Suprapubic skin (tissue), 4 donors: ENCODE measurements at places on chromosomes 2 and 18. TPM values are rescaled to one million over a fixed set of nuclear protein-coding genes. Genes with fewer than 3 reads are reported as not detected.

DNA sequence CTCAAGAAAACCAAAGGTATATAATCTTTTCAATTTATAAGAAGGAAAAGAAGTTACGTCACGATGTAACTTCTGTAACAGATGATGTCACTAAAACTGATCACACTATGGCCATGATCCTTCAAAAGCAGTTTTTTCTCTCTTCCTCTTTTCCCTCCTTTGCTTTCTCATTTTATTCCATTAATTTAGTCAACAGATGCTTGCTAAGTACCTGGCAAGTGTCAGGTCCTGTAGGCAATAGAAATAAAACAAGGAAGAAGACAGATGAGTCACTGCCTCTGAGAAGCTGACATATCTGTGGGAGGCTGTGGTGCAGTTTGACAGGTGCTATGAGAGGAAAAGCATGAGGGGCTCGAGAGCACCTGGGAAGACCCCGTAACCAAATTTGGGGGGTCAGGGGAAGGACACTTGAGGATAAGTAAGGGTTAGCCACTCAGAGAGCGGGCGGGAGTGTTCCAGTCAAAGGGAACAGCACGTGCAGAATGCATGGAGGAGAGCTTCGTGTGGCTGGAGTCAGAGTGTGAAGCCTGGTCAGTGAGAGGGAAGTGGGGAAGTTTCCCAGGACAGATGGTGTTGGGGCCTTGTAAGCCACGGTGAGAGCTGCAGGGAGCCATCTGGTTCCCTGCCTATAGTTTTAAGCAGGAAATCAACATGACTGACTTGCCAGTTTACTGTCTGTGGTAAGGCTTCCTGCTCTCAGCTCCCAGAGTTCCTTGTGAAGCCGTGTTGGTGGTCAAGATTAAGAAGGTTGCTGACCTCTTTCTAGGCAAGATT, 198.8 kb upstream of the FOSL2 start:
- H3K36me3 ChIP-seq: no peaks in the 10 kb centered on the region
- H3K4me3 ChIP-seq: no peak overlapping the region
- H3K27ac ChIP-seq: no peak overlapping the region

DNA sequence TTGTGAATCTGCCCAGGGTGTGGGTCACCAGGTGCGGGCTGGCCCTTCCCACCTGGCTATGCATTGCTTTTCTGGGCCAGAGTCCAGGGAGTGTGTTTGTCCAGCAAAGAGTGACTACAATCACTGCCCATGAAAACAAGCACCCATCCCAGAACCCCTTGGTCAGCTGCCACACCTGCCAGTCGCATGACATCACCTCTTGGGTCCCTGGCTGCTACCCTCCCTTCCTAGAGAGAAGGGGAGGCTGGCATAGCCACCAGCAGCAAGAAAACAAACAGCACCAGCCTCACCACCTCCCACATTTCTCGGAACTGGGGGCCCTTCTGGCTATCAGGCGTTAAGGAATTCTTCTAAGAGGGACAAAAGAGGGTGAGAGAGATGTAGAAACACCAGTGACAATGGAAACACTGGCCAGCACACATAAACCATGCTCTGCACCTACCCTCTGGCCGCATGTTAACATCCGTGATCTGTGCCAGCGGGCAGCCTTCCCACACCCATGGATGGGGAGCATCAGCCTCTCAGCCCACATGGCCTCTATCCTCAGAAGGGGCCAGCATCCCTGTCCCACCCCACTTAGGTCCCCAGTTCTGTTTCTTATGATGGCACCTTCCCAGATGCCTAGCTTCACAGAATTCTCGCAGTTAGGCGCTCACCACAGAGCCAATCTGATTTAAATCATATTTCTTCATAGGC, 109.7 kb upstream of the GLI2 start:
- H3K4me3 ChIP-seq: no peak overlapping the region
- peaks cover 6% of the 10 kb centered on the region for H3K4me1 ChIP-seq

DNA sequence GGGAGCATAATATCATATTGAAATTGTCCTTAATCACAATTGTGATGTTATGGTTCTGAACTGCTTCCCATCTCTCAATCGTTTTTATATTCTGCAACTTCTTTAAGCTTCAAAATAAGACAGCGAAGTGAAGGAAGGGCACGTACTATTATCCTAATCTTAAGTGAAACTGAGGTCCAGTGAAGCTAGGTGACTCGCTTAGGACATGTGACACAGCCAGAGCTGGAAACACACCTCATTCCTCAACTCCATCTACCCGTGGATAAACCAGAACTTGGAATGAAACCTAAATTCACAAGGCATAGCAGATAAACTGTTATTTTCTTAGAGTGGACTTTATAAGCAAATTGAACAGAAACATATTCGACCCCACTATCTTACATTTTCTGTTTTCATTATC, 191.2 kb upstream of the PXDN start:
- H3K36me3 ChIP-seq: no peaks in the 10 kb centered on the region
- H3K4me1 ChIP-seq: no peaks in the 10 kb centered on the region
- no peak for DNase-seq
- no peak overlapping the region for H3K4me3 ChIP-seq
- no peak overlapping the region for H3K27ac ChIP-seq
- H3K27me3 ChIP-seq: peaks cover 4% of the 10 kb centered on the region

DNA sequence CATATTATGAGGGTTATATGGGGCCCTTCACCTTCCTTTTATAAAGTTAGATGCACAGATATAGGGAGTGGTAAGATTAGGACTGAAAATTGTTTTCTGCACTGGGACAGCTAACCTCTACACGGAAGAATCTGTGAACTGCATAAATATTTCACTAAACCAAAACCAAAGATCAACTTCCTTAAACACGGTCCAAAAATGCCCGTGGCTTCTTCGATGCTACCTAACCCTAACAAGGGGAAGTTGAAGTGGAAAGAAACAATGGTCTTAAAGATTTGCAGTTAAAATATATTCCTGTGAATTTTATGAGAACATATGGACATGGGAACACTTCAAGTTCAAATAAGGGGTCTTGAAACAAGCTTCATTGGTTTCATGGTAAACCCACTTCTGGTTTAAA, 33.3 kb upstream of the PAX3 start:
- no peaks in the 10 kb centered on the region for H3K4me1 ChIP-seq
- H3K27ac ChIP-seq: no peak overlapping the region
- H3K4me3 ChIP-seq: no peak overlapping the region
- no peaks in the 10 kb centered on the region for H3K36me3 ChIP-seq
- DNase-seq: no peak

DNA sequence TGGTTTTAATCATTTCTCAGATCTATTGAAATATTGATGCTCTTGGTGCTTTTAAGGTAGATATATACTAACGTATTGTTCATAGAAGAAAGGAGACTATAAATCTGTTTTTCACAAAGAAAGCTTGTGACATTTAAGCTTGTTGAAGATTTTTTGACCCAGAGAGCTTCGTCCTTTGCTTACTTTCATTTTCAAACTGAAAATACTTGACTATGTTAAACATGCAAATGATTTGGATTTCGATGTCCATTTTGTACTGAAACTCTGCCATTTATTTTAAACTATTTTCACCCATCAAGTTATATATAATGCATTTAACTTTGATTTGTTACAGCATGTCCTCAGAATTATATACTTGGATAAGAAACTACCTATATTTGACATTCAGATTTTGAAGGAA, 85.2 kb downstream of the SLC4A10 start:
- H3K4me1 ChIP-seq: no peaks in the 10 kb centered on the region
- no peak overlapping the region for H3K4me3 ChIP-seq
- no peaks in the 10 kb centered on the region for H3K36me3 ChIP-seq
- H3K27me3 ChIP-seq: no peaks in the 10 kb centered on the region
- H3K27ac ChIP-seq: no peak overlapping the region

DNA sequence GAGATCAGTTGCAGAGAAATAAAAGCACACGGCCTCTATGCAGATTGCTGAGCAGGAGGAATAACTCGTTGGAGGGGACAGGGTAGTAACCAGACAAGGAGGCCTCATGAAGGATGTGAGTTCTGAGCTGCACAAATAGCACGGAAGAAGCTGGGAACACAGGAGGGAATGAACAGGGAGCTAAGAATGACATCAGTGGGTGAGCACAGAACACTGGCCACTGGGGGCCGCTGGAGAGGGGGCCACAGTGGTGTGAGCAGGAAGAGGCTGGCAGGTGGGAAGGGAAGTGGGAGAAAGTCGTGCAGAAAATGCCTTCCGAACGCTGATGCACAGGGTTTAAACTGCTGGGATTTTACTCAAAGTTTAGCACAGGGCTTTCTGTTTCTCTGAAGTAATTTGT, 61.0 kb downstream of the ZAP70 start:
- DNase-seq: no peak
- H3K4me3 ChIP-seq: no peak overlapping the region
- H3K4me1 ChIP-seq: no peaks in the 10 kb centered on the region
- no peaks in the 10 kb centered on the region for H3K27me3 ChIP-seq

GRCh38 chr2:139080244-139080643, 300.1 kb upstream of the NXPH2 start:
- no peak overlapping the region for H3K27ac ChIP-seq
- H3K4me3 ChIP-seq: no peak overlapping the region
- DNase-seq: no peak
- H3K4me1 ChIP-seq: no peaks in the 10 kb centered on the region
- H3K27me3 ChIP-seq: no peaks in the 10 kb centered on the region

GRCh38 chr2:8927510-8928455, 75.7 kb downstream of the MBOAT2 start:
- no peak overlapping the region for H3K27ac ChIP-seq
- no peaks in the 10 kb centered on the region for H3K36me3 ChIP-seq
- no peak overlapping the region for H3K4me3 ChIP-seq
- no peaks in the 10 kb centered on the region for H3K4me1 ChIP-seq
- DNase-seq: no peak
- no peaks in the 10 kb centered on the region for H3K27me3 ChIP-seq

- DNase-seq: no peak
- H3K4me3 ChIP-seq: no peak overlapping the region
- H3K36me3 ChIP-seq: peaks cover 96% of the 10 kb centered on the region
- no peak overlapping the region for H3K27ac ChIP-seq
- no peaks in the 10 kb centered on the region for H3K27me3 ChIP-seq
Observed at GRCh38 chr18:74511823-74512222, 15.7 kb downstream of the CNDP2 start.

DNA sequence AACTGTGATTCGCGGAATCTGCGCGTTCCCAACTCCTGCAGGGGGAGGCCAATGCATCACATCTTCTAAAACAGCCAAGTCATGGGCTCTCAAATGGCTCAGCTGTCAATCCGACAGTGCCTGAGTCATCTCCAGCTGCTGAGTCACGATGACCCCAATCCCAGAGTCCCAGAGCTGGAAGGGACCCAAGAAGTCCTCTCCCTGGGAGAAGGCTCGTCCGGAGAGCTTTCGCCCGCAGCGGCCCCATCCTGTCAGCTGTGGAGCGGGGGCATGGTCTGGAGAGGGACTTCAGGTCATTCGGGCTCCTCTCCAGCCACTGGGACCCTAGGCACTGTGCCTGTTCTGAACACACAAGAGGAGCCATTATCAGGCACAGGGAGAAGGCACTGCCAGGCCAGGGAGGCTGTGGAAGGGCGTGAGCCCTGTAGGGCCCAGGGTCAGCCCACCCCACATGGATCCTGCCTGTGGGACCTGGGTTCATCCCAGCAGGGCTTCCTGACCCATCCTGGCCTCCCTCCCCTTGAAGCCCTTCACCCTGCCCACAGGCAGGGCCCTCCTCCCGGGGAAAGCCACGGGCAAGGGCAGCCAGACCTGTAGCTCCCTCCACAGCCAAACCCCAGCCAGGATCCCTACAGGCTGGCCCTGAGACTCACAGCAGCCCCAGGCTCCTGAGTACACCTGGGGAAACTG, 47.6 kb upstream of the GPC1 start:
- H3K36me3 ChIP-seq: no peaks in the 10 kb centered on the region
- DNase-seq: no peak
- H3K27ac ChIP-seq: no peak overlapping the region
- peaks cover 7% of the 10 kb centered on the region for H3K4me1 ChIP-seq

DNA sequence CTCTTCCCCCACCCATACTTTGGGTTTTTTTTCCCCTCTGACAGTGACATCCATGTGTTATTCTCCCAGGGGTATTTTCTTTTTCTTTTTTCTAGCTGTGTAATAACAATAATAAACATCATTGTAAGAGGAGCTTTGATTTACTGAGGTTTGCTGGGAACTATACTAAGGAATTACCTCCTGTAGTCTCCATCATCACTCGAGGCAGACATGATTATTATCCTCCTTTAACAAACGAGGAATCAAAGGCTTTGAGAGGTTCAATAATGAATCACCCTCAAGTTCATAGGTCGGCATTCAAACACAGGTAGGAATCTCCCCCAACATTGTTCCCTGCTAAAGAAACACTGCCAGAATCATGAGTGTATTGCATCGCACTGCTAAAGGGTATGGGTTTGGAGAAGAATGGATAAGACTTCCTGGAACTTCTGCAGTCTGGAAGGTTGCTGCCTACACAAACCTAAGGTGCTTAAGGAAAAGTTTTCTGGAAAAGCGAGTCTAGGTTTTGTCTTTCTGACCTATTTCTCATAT, 260.2 kb upstream of the SESTD1 start:
- H3K4me3 ChIP-seq: no peak overlapping the region
- H3K27me3 ChIP-seq: no peaks in the 10 kb centered on the region
- H3K27ac ChIP-seq: no peak overlapping the region

DNA sequence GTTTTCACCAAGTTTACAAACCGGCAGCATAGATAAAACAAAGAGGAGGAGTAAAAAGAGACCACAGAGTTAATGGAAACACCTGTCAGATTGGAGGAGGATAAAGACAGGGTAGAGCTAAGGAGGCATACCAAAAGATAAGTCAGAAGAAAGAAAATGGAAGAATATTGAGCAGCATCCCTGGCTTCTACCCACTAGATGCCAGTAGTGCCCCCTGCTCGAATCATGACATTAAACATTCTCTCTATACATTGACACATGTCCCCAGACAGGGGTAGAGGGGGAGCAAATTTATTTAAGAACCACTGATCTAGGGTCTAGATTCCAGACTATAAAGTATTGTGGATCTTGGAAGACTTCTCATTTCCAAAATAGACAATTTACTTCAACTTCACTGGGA, 159.8 kb upstream of the ETAA1 start:
- no peak overlapping the region for H3K4me3 ChIP-seq
- no peak overlapping the region for H3K27ac ChIP-seq
- no peaks in the 10 kb centered on the region for H3K4me1 ChIP-seq
- H3K27me3 ChIP-seq: no peaks in the 10 kb centered on the region
- H3K36me3 ChIP-seq: no peaks in the 10 kb centered on the region

GRCh38 chr18:78782951-78783563, 196.6 kb upstream of the SALL3 start:
- H3K4me3 ChIP-seq: no peak overlapping the region
- DNase-seq: peak; percentile 67

- H3K4me3 ChIP-seq: no peak overlapping the region
- no peaks in the 10 kb centered on the region for H3K4me1 ChIP-seq
- H3K27ac ChIP-seq: no peak overlapping the region
- peaks cover 22% of the 10 kb centered on the region for H3K36me3 ChIP-seq
Observed at GRCh38 chr2:238344517-238344916, 24.2 kb downstream of the TRAF3IP1 start.

GRCh38 chr2:28047681-28048080, 157.2 kb downstream of the BABAM2 start:
- H3K4me3 ChIP-seq: no peak overlapping the region
- H3K27ac ChIP-seq: no peak overlapping the region
- no peaks in the 10 kb centered on the region for H3K27me3 ChIP-seq
- DNase-seq: no peak

The IL1R1 gene
- 52.1 TPM for total RNA-seq

The MC4R gene
- not detected for total RNA-seq

The TGFBRAP1 gene
- total RNA-seq: 36.2 TPM

The EMX1 gene
- total RNA-seq: not detected

The RND3 gene
- 53.5 TPM for total RNA-seq

The NCK2 gene
- 56.5 TPM for total RNA-seq

The SLC66A3 gene
- total RNA-seq: 101 TPM

The XRCC5 gene
- 122 TPM for total RNA-seq
